ENCODE measurements at places on chromosomes 3 and 15.

DNA sequence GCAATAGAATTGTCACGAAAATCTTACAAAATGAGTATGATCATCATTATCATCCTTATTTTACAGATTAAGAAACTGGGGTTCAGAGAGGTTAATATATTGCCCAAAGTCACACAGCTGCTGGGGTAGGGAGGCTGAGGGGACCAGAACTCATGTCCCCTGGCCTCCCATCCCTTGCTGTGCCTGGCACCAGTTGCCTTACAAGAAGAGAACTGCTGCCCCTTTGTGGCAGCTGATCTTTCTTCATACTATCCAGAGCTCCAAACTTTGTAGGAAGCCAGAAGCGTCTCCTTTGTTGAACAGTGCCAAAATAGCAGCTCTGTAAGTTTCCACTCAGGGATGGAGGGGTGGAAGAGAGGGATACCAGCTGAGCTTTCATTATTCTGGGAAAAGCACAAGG, 236.8 kb upstream of the TBC1D5 start:
- DNase-seq = no peak

DNA sequence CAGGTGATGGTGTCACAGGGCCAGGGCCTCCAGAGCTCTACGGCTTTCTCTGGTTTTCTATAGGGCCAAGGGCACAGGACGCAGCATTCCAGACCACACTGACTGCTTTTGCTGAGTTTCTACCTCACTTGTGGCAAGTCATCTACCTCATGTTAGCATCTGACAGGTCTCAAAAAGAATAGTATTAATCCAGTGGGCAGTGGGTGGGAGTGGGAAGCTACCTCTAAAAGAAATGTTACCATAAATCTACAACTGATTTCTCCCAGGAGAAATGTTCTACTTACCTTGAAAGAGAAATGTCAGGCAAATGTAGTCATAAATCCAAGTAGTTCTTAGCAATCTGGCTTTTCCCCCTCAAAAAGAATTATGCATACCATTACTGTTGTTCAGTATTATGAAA, 55.7 kb upstream of the CCR4 start:
- no peak for DNase-seq

DNA sequence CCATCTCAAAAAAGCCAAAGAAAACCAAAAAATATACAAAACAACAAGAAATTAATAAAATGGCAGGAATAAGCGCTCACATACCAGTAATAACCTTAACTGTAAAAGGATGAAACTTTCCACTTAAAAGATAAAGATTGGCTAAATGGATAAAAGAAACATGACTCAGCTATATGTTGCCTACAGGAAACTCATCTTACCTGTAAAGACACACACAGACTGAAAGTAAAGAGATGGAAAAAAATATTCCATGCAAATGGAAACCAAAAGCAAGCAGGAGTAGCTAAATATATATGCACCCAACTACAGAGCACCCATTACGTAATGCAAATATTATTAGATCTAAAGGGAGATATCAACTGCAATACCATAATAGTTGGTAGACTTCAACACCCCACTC, 49.7 kb downstream of the ADAM10 start:
- no peak for DNase-seq

DNA sequence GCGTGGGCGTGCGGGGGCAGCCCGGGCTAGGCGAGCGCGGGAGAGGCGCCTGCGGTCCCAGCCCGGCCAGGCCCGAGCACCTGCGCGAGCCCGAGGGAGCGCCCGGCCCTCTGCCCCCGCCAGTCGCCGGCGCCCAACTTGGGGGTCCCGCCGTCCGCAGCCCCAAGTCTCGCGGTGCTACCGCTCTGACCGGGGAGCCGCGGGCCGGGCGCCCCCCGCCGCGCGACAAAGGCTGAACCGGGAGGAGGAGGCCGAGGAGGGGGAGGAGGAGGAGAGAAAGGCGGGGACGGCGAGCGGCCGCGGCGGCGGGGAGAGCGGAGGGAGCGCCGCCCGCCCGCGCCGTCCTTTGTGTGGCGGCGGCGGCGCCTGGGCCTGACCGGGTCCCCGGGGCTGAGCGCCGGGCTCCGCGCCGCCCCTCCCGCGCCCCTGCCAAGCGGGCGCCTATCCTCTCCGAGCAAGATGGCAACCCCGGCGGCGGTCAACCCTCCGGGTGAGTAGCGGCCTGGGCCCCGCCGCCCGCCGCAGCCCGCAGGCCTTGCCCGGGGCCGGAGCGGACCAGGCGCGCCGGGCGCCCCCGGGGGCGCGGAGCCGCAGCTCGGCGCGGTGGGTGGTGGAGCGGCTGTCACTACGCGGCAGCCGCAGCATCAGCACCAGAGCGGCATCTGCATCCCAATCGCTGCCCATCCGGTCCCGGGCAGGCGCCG, at the start of gene ARNT2:
Gene ARNT2, plus strand, starts transcription at position 326 of the 704 bp plus-strand sequence. Its CDS starts 134 bp downstream, at position 460.
- no peak for DNase-seq

DNA sequence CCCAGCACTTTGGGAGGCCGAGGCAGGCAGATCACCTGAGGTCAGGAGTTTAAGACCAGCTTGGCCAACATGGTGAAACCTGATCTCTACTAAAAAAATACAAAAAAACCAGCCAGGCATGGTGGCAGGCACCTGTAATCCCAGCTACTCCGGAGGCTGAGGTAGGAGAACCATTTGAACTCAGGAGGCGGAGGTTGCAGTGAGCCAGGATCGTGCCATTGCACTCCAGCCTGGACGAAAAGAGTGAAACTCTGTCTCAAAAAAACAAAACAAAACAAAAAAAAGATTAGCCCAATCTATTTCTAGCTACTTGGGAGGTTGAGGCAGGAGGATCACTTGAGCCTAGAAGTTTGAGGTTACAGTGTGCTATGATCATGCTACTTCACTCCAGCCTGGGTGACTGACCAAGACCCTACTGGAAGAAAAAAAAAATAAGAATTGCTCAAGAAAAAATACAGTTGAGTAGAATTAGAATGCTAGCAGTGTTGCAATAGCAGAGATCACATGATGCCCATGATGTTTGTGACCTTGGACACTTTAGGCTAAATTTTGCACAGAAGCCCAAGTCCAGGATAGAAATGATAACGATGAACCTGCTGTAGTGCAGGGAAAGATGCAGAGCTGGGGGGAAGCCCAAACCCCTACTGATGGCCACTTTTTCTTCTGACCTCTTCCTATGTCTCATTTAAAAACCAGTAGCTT, 162.2 kb downstream of the LPP start:
- DNase-seq = no peak

DNA sequence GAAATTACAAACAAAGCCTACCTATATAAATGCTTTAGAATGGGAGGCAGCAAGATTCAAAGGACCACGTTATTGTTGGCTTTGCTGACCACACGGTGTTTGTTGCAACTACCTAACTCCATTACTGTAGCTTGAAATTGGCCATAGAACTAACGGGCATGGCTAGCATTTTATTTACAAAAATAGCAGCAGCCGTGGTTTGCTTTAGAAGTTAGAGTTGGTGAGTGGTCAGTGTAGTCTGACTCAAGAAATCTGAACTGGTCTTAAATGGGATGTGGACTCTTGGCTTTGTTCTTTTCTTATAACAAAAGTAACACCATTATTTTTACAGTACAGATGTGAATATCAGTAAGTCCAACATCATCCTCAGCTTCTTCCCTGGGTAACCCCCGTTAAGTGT, 10.6 kb downstream of the ATP1B3 start:
- DNase-seq = no peak

DNA sequence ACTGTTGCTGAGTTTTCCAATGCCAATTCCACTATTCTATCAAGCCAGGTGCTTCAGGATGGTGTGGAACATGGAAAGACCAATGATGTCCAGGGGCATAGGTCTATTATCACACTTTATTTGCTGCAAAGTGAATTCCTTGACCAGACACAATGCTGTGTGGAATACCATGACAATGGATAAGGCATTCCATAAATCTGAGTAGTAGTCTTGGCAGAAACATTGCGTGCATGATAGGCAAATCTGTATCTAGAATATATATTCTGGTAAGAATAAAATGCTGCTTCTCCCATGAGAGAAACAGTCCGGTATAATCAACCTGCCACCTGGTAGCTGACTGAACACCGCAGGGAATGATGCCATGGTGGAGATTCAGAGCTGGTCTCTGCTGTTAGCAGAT, 70.0 kb upstream of the ALDH1A3 start:
- no peak for DNase-seq

- DNase-seq = no peak
Measured at GRCh38 chr3:172189213-172189612, 149.8 kb downstream of the FNDC3B start.
